ENCODE measurements at places on chromosomes 1 and 21. TPM values are rescaled to one million over a fixed set of nuclear protein-coding genes. Genes with fewer than 3 reads are reported as not detected.

- H3K4me1 ChIP-seq, result no peaks in the 10 kb centered on the region
- H3K27ac ChIP-seq, result no peak overlapping the region
- no peaks in the 10 kb centered on the region for H3K27me3 ChIP-seq
Observed at GRCh38 chr1:29148656-29149491, 25.2 kb upstream of the TMEM200B start.

DNA sequence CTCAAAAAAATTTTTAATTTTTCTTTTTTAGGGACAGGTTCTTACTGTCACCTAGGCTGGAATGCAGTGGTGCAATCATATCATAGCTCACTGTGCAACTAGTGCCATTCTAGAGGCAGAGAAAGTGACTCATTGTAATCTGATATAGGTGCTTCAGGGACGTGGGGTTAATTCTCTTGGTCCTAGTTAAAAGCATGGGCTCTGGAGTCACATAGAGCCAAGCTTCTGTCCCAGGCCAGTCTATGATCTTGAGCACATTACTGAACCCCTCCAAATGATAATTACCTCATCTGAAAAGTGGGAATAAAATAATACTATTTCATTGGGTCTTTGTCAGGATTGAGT, 1.1 kb upstream of the ADIPOR1 start:
- H3K36me3 ChIP-seq, result peaks cover 30% of the 10 kb centered on the region
- no peak overlapping the region for H3K4me3 ChIP-seq
- H3K27ac ChIP-seq, result no peak overlapping the region
- H3K4me1 ChIP-seq, result peaks cover 47% of the 10 kb centered on the region

GRCh38 chr1:166353213-166353612, 186.4 kb upstream of the FAM78B start:
- H3K27me3 ChIP-seq, result no peaks in the 10 kb centered on the region

GRCh38 chr1:207152792-207153468, 48.9 kb downstream of the C4BPA start:
- H3K27me3 ChIP-seq, result no peaks in the 10 kb centered on the region
- no peak overlapping the region for H3K4me3 ChIP-seq
- DNase-seq, result no peak
- no peaks in the 10 kb centered on the region for H3K4me1 ChIP-seq
- no peak overlapping the region for H3K27ac ChIP-seq
- H3K36me3 ChIP-seq, result no peaks in the 10 kb centered on the region

DNA sequence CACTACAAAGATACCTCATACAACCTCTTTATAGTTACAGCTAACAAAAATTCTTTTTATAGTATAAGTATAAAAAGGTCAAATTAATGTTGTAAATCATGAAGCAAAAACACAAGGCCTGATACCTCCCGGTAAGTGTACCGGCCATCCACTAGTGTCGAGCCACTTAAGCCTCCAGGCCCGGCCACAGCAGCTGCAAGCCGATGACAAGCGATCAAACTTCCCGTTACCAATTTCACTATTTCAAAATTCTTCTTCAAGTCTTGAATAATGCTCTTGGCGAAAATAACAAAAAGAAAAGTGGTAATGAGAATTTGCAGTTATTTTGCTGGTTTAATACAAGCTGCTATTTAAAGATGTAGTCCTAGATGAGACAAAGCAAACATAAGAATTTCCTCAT, 67.6 kb downstream of the USP24 start:
- H3K27me3 ChIP-seq, result no peaks in the 10 kb centered on the region
- peaks cover 5% of the 10 kb centered on the region for H3K36me3 ChIP-seq
- H3K4me3 ChIP-seq, result no peak overlapping the region
- H3K4me1 ChIP-seq, result no peaks in the 10 kb centered on the region
- no peak for DNase-seq

- no peaks in the 10 kb centered on the region for H3K27me3 ChIP-seq
- DNase-seq, result no peak
- H3K36me3 ChIP-seq, result no peaks in the 10 kb centered on the region
Observed at GRCh38 chr1:175376194-175376593, 183.6 kb upstream of the KIAA0040 start.

DNA sequence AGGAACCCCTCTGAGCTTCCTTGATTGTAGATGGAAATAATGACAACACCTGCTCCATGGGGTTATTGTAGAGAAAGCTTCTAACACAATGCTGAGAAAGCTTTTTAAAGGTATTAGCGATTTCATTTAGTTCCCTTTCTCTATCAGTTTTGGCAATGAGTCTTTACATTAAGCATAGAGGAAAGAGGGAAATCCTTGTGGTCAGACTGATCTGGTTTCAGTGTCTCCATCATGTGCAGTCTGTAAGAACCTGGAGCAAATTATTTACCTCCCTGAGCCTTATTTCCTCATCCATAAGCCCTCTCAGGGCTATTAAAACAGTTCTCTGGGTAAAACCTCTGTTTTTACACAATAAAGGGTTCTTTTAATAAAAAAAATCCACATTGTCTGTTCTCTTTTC, 87.5 kb downstream of the FGGY start:
- H3K4me3 ChIP-seq, result no peak overlapping the region
- H3K4me1 ChIP-seq, result no peaks in the 10 kb centered on the region
- no peaks in the 10 kb centered on the region for H3K36me3 ChIP-seq
- DNase-seq, result no peak
- H3K27me3 ChIP-seq, result no peaks in the 10 kb centered on the region

- H3K27ac ChIP-seq, result peak overlapping the region; percentile 80
- H3K4me1 ChIP-seq, result no peaks in the 10 kb centered on the region
Observed at GRCh38 chr1:28139025-28139712, 37.3 kb downstream of the PTAFR start.

- no peaks in the 10 kb centered on the region for H3K36me3 ChIP-seq
- H3K27me3 ChIP-seq, result no peaks in the 10 kb centered on the region
- peaks cover 5% of the 10 kb centered on the region for H3K4me1 ChIP-seq
Observed at GRCh38 chr1:8089535-8090228, 63.6 kb upstream of the ERRFI1 start.

GRCh38 chr1:74474585-74474984, 37.8 kb downstream of the LRRC53 start:
- H3K4me3 ChIP-seq, result no peak overlapping the region
- H3K27me3 ChIP-seq, result no peaks in the 10 kb centered on the region
- H3K27ac ChIP-seq, result no peak overlapping the region
- DNase-seq, result no peak
- peaks cover 25% of the 10 kb centered on the region for H3K4me1 ChIP-seq

DNA sequence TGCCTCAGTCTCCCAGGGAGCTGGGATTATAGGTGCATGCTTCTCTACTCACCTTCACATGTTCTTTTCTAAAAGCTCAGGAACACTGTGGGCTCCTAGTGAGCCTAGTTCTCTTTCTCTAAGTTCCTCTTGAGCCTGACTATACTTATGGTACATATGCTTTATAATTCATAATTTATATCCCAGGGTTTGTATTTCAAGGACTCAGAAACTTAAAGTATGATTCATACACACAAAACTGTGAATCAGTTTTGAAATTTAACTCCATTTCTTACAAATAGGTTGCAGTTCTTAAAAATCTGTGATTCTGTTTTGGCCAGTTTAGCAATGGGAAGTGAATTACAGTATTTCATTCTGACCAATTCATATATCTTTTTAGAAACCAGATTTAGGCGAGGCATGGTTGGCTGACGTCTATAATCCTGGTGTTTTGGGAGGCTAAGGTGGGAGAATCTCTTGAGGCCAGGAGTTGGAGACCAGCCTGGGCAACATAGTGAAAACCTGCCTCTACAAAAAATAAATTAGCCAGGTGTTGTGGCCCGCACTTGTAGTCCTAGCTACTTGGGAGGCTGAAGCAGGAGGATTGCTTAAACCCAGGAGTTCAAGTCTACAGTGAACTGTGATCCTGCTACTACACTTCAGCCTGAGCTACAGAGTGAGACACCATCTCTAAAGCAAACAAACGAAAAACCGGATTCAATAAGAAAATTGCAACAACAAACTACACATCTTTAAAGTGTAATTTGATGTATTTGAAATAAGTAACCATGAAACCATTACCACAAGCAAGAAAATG, 15.6 kb downstream of the RASAL2 start:
- no peaks in the 10 kb centered on the region for H3K27me3 ChIP-seq
- no peak overlapping the region for H3K27ac ChIP-seq
- no peak overlapping the region for H3K4me3 ChIP-seq
- H3K36me3 ChIP-seq, result no peaks in the 10 kb centered on the region

DNA sequence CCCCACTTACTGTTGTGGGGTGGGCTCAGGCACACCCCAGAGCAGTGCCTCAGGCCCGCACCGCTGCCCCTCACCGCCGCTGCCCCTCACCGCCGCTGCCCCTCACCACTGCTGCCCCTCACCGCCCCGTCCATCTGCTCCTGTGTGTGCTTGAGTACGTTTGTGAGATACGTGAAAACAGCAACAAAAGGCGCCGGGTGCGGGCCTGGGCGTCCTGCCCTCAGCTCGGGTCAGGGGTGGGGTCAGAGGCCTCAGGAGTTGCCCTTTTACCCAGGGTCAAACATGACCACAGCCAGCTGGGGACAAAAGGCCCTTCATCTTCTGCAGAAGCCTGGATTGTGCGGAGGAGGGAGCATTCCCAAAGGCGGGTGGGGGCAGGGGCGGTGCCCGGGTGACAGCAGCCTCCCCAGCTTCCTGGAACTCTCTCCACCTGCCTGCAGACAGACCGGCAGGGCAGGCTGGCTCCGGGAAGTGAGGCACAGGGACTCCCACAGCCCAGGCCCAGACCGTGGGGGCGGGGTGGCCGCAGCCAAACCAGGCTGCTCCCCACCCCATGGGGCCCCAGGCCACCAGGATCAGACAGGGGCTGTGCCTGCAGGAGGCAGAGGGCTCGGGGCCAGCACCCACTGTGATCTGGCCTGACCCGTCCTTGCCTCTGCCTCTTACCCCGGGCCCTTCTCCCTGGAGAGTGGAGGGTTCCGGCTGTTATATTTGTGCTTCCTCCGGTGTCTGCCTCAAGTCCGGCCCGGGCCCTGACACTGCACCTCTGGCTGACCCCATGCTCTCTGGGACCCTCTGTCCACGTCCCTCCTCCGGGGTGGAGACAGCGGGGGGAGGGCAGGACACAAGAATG, 2.3 kb upstream of the VWA1 start:
- peak; percentile 77 for DNase-seq
- peaks cover 53% of the 10 kb centered on the region for H3K4me1 ChIP-seq
- no peaks in the 10 kb centered on the region for H3K27me3 ChIP-seq
- peak overlapping the region; percentile 66 for H3K4me3 ChIP-seq
- H3K36me3 ChIP-seq, result no peaks in the 10 kb centered on the region

DNA sequence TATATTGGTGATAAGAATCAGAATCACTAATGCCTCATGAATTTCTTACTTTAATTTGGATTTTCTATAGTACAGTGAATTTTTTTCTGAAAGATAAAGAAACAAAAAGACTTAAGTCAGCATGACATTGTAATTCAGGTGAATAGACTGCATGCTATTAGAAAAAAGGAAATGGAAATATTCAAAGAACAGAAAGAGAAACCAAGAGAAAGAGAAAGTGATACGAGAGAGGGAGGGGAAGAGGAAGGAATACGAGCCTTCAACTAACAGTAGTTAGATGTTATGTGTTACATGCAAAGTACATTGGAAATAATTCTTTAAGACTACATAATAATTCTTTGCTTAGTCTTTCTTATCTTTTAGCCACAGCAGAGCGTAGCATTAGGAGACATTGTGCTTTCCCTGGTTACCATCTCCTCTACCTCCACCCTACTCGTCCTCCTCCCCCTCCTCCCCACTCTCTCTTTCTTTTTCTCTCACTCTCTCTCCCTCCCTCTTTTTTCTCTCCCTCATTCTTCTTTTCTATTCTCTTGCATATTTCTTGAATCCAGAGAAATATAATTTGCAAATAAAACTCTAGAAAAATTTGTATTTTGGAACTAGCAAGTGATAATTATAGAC, 46.4 kb upstream of the ADGRL4 start:
- DNase-seq, result no peak
- H3K27me3 ChIP-seq, result no peaks in the 10 kb centered on the region
- H3K4me3 ChIP-seq, result peak overlapping the region; percentile 42
- H3K27ac ChIP-seq, result no peak overlapping the region
- no peaks in the 10 kb centered on the region for H3K4me1 ChIP-seq

- H3K4me1 ChIP-seq, result peaks cover 3% of the 10 kb centered on the region
- H3K27ac ChIP-seq, result no peak overlapping the region
- H3K27me3 ChIP-seq, result no peaks in the 10 kb centered on the region
- H3K4me3 ChIP-seq, result no peak overlapping the region
- no peaks in the 10 kb centered on the region for H3K36me3 ChIP-seq
Observed at GRCh38 chr1:119778886-119779560, 10.3 kb upstream of the HMGCS2 start.

GRCh38 chr21:41133874-41134522, 34.0 kb upstream of the BACE2 start:
- no peaks in the 10 kb centered on the region for H3K36me3 ChIP-seq
- H3K4me1 ChIP-seq, result no peaks in the 10 kb centered on the region
- no peak for DNase-seq

GRCh38 chr1:30879126-30879786, 29.3 kb downstream of the SDC3 start:
- peaks cover 11% of the 10 kb centered on the region for H3K36me3 ChIP-seq
- H3K27ac ChIP-seq, result no peak overlapping the region
- H3K4me1 ChIP-seq, result peaks cover 10% of the 10 kb centered on the region
- no peak for DNase-seq
- H3K27me3 ChIP-seq, result no peaks in the 10 kb centered on the region

GRCh38 chr1:233844275-233844674, 60.2 kb upstream of the SLC35F3 start:
- DNase-seq, result no peak
- no peaks in the 10 kb centered on the region for H3K36me3 ChIP-seq
- no peak overlapping the region for H3K27ac ChIP-seq
- no peak overlapping the region for H3K4me3 ChIP-seq

GRCh38 chr1:3896396-3897000, 3.6 kb downstream of the C1orf174 start:
- H3K36me3 ChIP-seq, result peaks cover 13% of the 10 kb centered on the region
- H3K27me3 ChIP-seq, result no peaks in the 10 kb centered on the region
- no peak overlapping the region for H3K4me3 ChIP-seq
- no peak overlapping the region for H3K27ac ChIP-seq
- no peak for DNase-seq
- H3K4me1 ChIP-seq, result peaks cover 17% of the 10 kb centered on the region

EDEM3 gene
- total RNA-seq, result 21.6 TPM

ADGRL4 gene
- total RNA-seq, result 10.7 TPM

RAB25 gene
- total RNA-seq, result not detected

OR2L2 gene
- total RNA-seq, result 0.07 TPM

TMPRSS2 gene
- not detected for total RNA-seq

ANKRD45 gene
- total RNA-seq, result 0.57 TPM

ADAMTS5 gene
- 1.7 TPM for total RNA-seq

NBPF6 gene
- total RNA-seq, result not detected

TCEA3 gene
- 93.0 TPM for total RNA-seq

NUP210L gene
- not detected for total RNA-seq

LINGO4 gene
- total RNA-seq, result 0.57 TPM

Measured in heart right ventricle (tissue), 16 donors.